Stimulated activated CD4-positive, alpha-beta T cell treated with anti-CD3 and anti-CD28 coated beads, Interleukin-15, amount 100 ng/mL, for 24 hours (primary cell): ENCODE measurements at places on chromosomes 5 and 9.
A peak's percentile ranks its signal among the peaks of the same experiment; 100 is the strongest.

- no peak for DNase-seq
These were observed 53.8 kb downstream of the CDC14B start for GRCh38 chr9:96565671-96566497.

- no peak for DNase-seq
These were observed 110.3 kb downstream of the ARRDC3 start for GRCh38 chr5:91272858-91273257.

DNA sequence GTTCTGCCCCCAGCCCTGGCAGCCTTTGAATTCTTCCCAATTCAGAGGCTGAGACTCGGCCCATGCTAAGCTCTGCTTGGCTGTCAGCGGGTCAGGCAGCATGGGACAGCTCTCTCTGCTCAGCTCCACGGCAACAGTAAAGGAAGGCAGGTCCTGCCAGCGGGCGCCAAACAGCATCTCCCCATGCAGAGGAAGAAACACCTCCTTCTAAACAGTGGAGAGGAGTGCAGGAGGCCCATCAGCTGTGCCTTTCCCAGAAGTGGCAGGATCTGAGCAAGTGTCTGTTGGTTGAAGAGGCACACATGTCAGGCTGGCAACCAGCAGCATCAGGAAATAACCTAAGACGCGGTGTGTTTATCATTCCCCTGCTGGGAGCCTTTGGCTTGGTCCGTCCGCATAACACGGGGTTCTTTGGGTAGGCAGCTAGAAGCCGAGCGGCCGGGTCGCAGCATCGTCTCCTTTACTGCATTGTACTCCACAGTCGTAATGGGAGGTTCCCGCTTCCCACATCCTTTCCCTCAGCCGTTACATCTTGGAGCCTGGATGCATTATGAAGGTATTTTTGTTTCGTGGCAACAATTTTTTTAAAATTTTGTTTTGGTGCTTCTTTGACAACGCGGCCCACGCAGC, 42.7 kb upstream of the NCS1 start:
- peak; percentile 52 for DNase-seq

DNA sequence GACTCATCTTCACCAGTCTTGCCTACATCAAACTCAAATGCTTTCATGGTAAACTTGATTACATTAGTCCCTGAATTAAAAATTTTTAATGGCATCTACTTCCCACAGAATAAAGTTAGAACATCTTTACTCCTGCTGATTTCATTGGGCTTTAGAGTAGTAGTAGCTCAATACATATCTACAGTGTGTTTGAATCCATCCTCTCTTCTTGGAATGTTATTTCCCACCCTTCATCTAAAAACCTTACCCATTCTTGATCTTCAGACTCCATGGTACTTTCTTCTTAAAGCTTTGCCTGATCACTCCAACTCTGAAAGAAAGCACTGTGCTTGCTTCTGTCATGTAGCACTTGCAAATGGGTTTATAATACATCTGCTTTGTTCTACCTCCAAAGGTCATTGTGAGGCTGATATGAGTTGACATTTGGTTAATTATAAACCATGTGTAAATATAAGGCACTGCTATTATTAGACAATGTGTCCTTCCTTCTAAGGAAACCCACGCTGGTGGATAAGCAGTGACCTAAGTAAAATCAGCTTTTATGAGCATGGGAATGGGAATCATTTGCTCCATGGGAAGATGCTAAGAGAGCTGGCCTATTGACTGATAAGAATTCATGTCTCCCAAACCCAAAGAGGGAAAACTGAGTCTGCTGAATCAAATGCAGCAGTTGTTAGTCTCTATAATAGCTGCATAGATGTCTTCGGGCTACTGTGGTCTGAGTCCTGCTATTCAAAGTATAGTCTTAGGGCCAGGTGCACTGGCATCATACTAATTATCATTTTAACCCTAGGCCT, 7.5 kb upstream of the PRLR start:
- DNase-seq: no peak

DNA sequence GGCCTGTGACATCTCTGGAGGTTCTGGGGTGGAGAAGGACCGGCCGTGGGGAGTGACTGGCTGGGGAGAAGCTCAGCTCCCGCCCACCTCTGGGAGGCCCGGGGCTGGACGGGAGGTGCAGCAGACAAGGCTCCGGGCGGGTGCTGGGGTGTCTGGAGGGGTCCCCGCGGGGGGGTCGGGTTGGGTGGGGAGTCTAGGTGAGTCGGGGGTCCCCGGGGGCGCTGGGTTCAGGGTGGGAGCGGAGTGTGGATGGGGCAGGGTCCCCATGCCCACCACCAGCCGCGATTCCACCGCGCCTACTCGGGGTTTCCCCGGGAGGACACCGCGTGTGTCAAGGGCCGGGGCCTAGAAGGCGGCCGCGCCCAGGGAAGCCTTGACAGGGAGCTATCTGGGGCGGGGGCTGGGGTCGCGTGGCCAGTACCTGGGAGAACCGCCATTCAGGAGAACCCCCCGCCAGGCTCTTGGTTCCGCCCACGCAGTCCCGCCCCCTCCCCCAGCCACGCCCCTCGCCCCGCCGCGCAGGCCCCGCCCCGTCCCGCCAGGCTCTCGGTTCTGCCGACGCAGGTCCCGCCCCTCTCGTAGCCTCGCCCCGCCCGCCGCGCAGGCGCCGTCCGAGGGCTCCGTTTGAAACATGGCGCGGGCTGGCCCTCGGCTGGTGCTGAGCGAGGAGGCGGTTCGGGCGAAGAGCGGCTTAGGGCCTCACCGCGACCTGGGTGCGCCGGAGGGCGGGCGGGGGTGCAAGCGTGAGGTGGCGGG, at the start of gene CEP72:
Gene CEP72, plus strand, starts transcription at position 610 of the 756 bp plus-strand sequence. Its CDS starts 22 bp downstream, at position 632.
- DNase-seq: peak; percentile 95

DNA sequence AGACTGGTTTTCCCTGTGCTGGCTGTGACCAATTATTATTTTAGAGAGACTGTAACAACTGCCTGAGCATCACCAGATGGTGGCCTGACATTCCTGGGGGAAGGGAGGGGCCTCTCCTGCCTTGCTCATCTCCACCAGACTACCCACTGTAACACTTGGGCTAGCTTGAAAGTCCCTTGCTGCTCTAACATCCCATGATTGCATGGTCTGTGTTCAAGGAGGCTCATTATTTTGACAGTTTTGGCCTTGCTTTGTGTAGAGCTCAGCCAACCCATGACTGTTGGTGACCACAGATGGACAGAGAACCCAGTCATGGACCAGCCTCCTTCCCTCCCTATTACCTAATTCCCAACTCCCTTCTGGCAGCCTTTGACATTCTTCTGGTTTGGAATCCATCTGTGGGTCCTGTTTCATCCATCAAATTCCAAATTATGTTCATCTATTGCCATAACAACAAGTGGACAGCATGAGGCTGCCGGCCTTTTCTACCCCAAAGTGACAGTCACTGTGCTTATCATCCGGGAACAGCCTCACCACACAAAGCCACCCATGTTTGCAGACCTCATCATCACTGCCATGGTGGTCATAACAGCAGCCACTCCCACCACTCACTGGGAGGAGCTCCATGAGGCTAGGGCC, 49.0 kb upstream of the ICE1 start:
- no peak for DNase-seq

DNA sequence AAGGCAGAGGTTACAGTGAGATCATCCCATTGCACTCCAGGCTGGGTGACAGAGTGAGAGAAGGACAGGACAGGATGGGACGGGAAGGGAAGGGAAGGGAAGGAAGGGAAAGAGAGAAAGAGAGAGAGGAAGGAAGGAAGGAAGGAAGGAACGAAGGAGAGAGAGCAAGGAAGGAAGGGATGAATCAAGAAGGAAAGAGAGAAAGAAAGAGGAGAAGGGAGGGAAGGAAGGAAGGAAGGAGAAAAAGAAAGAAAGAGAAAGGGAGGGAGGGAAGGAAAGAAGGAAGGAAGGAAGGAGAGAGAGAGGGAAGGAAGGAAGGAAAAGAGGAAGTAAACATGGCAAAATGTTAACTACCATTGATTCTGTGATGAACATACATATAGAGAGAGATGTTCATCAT, 28.8 kb downstream of the SGTB start:
- no peak for DNase-seq

- DNase-seq: no peak
These were observed 453 bp upstream of the CCL28 start for GRCh38 chr5:43412644-43413043.

DNA sequence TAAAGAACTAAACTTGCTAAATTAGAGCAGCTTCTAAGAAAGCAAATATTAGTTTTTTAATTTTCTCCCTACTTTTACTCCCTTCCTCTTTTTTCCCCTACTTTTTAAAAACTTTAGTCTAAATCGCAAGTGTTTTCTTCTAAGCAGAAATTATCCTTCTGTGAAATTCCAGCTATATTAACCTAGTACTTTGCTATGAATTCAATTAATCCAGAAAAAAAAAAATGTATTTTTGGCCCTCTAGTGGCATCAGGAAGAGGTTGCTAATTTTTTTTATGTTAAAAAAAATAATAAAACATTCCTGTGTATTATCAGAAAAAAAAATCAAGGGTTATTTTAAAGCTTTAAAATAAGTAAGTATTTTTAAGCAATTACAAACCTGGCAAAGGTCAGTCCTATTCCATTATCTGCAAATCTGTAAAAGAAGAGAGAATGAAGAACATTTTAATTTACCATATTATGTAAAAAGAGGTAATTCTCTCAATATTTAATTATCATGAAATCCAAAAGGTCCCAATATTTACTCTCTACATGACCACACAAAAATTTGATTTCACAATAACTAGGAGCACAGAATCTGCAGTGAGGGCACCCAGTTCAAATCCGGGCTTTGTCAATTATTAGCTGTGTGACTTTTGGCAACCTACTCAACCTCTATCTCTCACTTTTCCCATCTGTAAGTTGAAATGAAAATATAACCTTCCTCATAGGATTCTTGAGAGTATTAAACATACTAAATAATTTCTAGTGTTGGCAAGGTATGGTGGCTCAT, 52.0 kb downstream of the CEMIP2 start:
- DNase-seq: no peak

GRCh38 chr9:88826181-88826580, 165.1 kb upstream of the S1PR3 start:
- DNase-seq: no peak

DNA sequence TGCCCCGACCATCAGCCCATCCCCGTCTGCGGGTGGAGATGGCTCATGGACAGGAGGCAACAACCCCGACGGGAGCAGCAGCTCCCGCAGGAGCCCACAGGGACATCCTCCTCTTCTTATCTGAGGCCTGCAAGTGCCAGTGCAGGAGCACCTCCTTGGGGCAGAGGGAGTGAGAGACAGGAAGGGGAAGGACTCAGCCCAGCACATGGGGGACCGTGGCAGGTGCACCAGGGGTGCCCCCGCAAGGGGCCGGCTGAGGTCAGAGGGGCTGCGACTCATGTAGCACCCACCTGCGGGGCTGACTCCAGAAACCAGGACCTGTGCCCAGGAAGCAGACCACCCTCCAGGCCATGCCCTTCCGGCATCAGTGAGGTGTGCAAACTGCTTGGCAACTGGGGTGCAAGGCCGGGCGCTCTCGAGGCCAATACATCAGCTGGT, 259.8 kb upstream of the ADAMTS16 start:
- no peak for DNase-seq

DNA sequence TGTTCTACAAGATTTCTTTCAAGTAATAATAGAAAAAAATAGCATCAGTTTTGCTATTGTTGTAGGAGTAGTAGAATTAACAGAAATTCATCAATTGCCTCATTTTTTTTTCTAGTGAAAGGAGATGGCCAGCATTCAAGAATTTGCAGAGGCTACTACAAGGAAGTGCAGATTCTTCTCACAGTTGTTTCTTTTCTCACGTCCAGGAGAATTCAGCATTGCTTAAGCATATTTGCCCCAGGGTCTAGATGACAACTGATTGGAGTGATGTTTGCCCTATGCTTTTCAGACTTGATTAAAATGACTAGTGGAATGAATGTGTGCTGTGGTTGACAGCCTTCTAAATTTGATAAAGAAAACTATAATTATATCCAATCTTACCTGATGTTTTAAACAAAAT, 46.6 kb upstream of the SLC12A2 start:
- no peak for DNase-seq

- DNase-seq: peak; percentile 84
These were observed 1.9 kb upstream of the FIBCD1 start for GRCh38 chr9:130940693-130941576.

DNA sequence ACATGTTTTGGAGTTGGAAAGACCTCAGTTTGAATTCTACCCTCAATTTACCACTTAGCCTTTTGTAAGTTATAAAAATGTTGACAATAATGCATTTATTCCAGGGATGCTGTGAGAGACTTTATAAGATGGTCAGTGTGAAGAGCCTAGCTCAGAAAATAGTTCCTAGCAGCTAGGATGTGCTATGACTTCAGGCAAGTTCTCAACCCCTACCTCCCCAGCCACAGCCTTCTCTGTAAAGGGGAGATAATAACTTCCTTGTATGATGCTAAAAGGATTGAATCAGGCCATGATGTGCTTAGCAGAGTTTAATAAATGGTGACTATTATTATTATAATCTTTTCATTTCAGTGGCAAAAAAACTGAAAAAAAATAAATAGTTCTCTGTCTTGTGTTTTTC, 77.6 kb downstream of the ALDH1A1 start:
- DNase-seq: no peak

GRCh38 chr5:149618581-149619248, 37.4 kb downstream of the ARHGEF37 start:
- peak; percentile 38 for DNase-seq

- DNase-seq: peak; percentile 73
These were observed 168.5 kb downstream of the DOCK2 start for GRCh38 chr5:169805527-169805934.

DNA sequence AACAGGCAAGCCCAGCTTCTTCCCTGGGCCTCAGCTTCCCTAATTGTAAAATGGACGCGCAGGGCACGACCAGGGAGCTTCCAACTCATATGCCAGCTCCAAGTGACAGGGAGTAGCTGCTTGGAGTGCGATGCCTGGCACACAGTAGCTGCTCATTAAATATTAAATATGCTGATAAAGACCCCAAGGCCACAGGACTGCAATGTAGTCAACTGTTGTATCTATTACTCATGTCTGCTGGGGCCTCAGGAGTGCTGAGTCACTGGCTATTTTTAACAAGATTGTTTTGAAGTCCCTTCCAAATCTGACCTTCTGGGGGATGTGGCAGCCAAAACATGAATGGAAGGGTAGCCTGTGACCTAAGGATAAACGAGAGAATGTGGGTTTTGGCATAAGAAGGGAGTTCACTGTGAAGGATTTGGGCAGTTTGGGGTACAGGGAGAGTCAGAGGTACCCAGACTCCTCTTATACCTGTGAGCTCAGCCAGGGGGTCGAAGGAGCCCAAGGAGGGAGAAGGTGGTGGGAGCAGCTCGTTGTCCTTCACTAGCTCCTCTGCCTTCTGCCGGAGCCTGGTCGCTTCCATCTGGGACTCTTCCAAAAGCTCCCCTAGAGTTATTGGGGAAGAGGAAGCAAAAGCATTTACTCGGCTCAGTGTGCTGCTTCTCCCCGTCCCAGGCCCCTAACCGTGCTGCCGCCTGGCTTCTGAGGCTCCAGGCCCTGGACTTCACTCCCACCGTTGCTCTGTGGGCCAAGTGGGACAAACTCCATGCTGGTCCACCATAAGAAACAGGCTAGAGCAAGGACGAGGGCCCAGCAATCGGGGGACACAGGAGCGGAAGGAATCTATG, 17.5 kb downstream of the TNIP1 start:
- no peak for DNase-seq
